Inflammatory macrophage (primary cell): ENCODE measurements at places on chromosomes 3 and 15.

DNA sequence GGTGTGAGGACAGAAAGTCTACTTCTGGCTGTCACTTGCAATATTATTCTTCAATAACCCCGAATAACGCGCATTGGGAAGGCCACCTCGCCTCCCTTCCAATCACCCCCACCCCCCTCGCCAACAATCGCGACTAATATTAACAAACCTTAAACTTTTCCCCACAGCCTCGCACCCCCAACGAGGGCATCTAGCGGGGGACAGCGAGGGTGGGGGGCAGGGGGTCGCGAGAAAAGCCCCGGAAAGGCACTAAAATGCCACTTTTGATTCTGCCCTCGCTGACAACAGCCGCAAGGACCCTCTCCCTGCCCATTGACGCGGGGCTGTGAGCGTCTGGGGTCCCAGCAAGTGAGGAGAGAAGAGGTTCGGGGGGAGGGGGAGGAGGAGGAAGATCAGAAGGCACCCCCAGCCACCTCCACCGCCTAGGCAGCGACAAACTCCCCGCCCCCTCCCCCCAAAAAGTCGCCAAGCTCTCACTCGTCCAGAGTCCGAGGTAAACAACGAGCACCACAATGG, 868 bp downstream of the SATB1 start:
- DNase-seq: no peak

DNA sequence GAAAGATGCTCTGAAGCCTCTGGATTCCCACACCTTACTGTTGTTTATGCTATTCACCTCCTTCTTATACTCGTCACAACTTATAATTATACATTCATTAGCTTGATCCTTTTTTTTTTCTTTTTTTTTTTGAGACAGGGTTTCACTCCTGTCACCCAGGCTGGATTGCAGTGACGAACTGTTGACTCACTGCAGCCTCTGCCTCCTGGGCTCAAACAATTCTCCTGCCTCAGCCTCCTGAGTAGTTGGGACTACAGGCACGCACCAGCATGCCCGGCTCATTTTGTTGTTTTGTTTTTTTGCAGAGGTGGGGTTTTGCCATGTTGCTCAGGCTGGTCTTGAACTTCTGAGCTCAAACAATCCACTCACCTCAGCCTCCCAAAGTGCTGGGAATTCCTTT, 143.6 kb downstream of the PLCL2 start:
- no peak for DNase-seq

- DNase-seq: peak; percentile 74
Observed at GRCh38 chr15:70559265-70560239, 203.8 kb downstream of the UACA start.

DNA sequence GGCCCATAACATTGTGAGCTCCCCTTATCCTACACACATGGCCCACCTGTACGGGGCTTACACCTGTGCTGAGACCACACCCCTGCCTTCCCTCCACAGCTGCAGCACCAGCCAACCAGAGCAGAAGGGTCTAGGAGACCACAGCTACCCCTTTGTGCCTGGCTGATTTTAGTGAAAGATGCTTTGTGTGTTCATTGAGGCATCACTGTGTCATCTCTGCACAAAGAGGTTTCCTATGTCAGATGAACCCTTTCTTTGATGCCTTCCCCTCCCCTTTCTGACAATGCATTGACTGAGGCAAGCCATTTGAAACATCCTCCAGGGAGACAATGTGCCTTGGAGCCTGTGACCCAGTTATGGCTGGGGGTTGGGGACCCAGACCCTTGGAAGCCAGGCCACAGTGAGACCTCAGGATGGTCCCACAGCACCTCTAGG, 54.9 kb upstream of the SLC7A14 start:
- no peak for DNase-seq

- DNase-seq: no peak
Observed at GRCh38 chr3:150411106-150411460, 3.0 kb downstream of the TSC22D2 start.

DNA sequence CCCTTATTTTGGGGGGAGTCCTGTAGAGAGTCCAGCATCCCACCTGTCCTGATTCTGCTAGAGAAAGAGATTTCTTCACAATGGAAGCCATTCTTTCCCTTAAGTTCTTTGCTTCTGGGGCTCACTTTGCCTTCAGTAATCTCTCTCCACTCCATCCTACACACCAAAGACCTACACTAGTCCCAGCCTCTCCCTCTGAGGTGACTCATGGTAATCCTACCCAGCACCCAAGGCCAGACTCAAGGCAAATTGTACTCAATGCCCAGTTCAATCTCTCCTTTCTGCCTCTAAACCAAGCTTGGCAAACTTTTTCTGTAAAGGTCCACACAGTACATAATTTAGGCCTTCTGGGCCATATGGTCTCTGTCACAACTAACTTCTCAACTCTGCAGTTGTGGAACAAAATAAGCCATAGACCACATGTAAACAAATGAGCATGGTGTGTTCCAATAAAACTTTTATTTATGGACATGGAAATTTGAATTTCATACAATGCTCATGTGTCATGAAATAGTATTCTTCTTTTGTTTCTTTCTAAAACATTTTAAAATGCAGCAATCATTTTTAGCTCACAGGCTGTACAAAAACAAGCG, 72.5 kb downstream of the MRPL46 start:
- DNase-seq: no peak

DNA sequence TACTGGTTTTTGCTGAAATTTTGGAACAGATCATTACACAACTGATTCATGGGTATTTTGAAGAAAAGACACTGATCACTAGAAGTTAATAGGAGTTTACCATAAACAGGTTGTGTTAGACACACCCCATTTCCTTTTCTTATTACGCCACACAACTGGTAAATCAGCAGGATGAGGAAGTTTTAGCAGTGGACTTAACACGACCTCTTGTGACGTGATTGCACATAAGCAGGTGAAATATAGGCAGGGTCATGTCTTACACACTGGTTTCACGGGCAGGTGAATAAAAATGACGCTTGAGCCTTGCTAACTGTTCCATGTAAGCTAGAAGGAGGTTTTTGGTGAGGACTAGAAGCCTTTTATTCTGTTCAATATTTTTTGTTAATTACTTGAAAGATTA, 27.1 kb upstream of the TPRG1 start:
- DNase-seq: peak; percentile 30

GRCh38 chr3:69200384-69201068, 78.1 kb upstream of the LMOD3 start:
- no peak for DNase-seq

DNA sequence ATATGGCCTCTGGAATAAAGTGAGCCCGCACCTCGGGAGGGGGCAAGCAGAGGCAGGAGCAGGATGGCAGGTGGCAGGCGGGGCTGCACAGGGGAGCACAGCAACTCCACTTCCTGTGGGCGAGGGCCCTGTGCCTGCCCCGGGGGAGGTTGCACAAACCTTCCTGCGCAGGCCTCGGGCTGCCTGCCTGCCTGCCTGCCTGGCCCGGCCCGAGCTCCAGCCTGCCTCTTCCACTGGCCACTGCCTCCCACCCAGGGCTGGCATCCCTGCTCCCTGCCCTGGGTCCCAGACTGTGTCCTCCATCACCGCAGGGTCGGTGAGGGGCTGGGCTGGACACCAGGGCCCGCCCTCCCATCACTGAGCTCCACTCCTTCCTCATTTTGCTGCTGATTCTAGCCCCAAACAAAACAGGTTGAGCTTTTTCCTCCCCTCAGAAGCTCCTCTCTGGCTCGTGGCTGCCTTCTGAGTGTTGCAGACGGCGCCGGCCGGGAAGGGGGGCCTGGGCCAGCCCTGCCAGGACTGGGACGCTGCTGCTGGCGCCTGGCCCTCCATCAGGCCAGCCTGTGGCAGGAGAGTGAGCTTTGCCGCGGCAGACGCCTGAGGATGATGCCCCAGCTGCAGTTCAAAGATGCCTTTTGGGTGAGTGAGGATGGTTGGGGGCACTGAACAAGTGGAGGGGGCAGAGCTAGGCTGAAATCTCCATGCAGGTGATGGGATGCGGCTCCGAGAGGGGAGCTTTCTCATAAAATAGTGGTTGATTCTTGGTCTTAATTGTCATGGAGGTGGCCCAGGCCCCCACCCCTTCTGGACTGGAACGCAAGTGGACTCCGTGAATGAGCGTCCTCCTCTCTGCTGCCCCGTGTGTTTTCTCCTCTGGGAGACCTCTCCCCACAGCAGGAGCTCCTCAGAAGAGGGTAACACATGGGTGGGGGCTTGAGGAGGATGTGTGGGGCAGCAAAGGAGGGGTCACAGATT, at the start of gene PSTPIP1:
TSS of gene PSTPIP1 (plus strand) at position 156 of the 975 bp plus-strand sequence. CDS start at position 604, 448 bp downstream.
- peak; percentile 55 for DNase-seq

GRCh38 chr15:52163321-52164190, 27.6 kb downstream of the GNB5 start:
- no peak for DNase-seq

- no peak for DNase-seq
Observed at GRCh38 chr3:86890741-86891396, 100.1 kb downstream of the VGLL3 start.

DNA sequence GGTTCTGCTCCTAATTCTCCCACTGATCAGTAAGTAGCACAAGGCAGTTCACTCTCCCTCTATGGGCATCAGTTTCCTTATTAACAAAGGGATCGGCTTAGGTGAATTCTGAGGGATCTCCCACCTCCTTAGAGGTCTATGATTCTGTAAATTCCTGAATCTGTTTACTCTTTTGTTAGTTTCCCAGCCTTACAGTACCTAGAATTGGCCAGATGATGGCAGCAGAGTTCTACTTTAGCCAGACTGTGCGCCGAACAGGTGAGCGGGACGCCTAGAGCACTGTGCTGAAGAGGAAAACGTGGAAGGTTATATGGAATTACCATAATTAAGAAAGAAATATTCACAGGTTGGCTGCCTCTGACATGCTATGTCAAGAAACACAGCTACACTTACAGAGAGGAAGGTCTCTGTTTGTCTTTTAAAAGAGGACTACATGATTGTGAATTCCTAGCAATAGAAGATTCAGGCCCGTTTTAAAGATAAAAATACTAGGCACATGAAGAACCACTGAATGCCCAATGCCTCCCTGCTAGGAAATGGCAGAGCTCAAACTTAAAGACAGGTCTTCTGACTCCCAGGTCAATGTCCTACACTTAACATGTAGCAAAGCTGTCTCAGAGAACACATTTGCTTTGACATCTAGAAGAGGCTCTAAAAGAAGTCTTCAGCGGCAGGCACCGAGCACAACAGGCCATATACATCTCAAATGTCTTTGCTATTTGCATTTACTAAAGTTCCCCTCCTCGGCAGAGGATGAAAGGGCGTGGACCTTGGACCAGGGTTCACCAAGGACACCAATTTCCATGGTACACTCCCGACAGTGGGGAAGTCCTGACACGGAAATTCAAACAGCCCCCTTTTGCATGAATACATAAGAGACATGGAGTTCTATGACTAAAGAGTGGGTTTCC, 259.9 kb downstream of the FGF12 start:
- DNase-seq: peak; percentile 37

GRCh38 chr15:101122806-101123205, 129.0 kb downstream of the CHSY1 start:
- DNase-seq: no peak

- DNase-seq: no peak
Observed at GRCh38 chr3:195172896-195173295, 98.1 kb downstream of the XXYLT1 start.

GRCh38 chr3:159821110-159821509, 167.5 kb upstream of the IL12A start:
- no peak for DNase-seq

DNA sequence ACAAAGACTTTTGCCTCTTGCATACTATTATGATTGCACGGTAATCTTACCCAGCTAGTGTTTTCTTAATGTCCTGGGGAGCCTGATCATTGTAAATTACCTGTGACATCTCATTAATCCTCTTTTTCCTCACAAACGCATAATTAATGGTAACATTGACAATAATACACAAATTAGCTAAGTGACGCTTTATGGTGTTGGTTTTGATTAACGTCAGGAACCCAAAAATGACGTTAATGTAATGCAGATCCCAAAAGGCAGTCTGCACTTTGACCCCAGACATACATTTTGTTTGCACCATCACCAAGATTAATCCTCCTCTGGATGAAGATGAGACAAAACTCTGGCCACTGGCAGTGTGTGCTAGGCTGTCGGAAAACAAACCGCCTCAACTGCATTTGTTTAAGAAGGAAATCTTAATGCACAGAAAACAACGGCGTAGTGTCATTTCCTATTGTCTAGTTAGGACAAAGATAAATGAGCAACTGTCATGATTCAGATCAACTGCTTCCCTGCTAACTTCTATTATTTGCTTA, 83.9 kb upstream of the CDIN1 start:
- DNase-seq: no peak

DNA sequence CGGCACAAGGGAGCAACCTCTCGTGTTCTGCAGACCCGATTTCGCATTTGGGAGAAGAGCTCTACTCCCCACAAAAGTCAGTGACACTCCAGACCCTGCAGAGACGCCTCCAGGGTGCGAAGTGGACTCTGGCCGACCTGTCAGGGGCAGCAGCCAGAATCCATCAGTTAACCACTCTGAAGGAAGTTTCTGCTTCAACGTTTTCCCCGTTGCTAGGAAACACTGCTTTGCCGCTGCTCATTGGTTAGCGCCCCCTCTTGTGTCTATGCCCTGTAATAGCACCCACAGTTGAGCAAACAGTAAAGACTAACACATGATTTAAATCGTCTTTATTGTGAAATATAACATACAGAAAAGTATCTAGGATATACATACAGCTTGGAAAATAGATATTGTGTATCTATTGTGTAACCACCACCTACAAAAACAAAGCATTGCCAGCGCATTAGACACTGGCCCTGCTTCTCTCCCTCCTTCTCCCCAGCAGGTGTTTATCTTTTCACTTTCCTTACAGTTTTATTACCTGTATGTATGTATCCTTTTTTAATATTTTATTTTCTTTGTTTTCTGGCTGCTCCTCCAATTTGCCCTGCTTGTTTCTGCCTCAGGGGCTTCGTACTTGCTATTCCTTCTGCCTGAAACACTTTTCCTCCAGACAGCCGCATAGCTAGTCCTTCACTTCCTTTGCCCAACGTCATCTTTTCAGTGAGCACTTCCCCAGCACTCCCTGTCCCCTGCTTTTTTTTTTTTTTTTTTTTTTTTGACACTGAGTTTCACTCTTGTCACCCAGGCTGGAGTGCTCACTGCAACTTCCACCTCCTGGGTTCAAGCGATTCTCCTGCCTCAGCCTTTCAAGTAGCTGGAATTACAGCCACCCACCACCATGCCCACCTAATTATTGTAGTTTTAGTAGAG, 38.8 kb downstream of the TMEM40 start:
- DNase-seq: peak; percentile 92
